Skin of body (tissue), 3 donors: ENCODE measurements at places on chromosomes 4 and X. TPM values are rescaled to one million over a fixed set of nuclear protein-coding genes. Genes with fewer than 3 reads are reported as not detected.

The KANTR gene
- total RNA-seq = 15.1 TPM

The TRIM75 gene
- not detected for total RNA-seq

The SPIN2B gene
- total RNA-seq = 10.9 TPM

The SFRP2 gene
- total RNA-seq = 94.7 TPM

The CLNK gene
- 0.10 TPM for total RNA-seq
